ENCODE measurements at places on chromosomes 6 and 20.

- DNase-seq: no peak
Observed at GRCh38 chr20:40771848-40772511, 82.9 kb upstream of the MAFB start.

DNA sequence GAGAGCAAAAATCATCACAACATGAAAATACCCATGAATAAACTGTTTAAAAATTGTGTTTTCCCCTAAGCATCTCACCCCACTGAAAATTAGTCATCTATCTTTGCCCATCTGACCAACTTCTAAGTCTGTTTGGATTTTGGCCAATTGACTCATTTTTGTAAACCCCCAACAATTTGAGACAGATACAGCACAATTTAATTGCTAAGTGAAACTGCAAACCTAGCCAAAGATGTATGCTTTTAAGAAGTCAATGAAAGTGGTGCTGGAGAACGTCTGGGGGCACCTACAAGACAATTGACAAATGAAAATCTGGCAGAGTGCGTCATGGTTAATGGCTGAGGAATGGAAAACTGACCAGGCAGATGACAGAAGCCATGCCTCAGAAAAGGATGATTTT is 30.9 kb upstream of the SLC24A3 start:
- no peak for DNase-seq

DNA sequence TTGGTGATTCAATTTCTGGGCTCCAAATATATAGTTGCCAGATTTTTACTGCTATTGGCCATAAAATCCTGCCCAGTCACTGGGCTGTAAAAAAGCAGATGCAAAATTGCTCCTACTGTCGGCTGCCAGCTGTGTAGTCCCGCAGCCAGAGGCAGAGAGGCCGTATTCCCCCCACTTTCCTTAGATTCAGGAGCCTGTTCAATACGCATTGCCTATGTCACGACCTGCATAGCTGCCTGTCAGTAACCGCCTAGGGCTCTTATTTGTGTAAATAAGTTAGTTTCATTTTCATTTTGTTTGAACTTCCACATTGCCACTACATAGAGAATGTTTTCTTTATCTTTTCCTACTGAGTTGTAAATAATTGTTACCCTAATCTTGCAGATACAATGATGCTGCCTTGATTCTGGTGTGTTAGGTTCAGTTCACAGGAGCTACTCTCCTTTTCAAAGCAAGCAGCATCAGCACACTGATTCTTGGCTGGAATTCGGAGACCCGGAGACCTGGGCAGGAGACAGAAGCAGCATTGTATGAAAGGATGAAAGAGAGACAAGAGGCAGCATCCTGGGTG is 46.0 kb upstream of the UST start:
- DNase-seq: no peak

DNA sequence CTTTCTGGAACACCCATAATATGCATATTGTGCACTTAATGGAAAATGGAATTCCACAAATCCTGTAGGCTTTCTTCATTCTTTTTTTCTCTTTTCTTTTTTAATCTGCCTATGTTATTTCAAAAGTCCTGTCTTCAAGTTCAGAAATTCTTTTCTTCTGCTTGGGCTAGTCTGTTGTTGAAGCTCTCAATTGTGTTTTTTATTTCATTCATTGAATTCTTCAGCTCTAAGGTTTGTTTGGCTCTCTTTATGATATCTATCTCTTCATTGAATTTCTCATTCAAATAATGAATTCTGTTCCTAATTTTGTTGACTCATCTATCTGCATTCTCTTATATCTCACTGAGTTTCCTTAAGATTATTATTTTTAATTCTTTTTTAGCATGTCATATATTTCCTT is 10.1 kb downstream of the SPINT4 start:
- DNase-seq: no peak

GRCh38 chr6:168208854-168209253 is 110.7 kb downstream of the DACT2 start:
- peak; percentile 26 for DNase-seq
